ENCODE measurements at places on chromosomes 1 and 21.

DNA sequence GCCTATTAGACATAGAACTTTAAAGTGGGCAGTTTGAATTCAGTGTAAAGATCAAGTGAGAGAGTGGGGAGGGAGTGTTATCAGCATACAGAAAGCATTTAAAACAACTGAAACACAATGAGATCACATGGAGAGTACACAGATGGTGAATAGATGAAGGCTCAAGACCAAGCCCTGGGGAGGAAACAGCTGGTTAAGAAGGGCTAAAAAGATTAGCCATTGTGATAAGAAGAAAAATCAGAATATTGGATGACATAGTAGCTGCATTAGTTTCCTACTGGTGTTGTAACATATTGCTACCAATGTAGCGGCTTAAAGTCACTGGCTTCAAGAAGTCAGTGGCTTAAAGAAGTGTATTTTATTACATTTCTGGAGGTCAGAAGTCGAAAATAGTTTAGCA is 443.4 kb upstream of the RGS18 start:
- DNase-seq, result no peak

DNA sequence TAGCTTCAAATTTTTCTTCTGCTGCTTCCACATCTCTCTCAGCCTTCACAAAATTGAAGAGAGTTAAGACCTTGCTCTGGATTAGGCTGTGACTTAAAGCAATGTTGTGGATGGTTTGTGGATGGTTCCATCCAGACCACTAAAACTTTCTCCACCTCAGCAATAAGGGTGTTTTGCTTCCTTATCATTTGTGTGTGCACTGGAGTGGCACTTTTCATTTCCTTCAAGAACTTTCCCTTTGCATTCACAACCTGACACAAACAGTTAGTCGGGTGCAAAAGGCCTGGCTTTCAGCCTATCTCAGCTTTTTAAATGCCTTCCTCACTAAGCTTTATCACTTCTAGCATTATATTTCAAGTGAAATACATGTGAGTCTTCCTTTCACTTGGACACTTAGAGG is 30.3 kb downstream of the DENND1B start:
- DNase-seq, result no peak

DNA sequence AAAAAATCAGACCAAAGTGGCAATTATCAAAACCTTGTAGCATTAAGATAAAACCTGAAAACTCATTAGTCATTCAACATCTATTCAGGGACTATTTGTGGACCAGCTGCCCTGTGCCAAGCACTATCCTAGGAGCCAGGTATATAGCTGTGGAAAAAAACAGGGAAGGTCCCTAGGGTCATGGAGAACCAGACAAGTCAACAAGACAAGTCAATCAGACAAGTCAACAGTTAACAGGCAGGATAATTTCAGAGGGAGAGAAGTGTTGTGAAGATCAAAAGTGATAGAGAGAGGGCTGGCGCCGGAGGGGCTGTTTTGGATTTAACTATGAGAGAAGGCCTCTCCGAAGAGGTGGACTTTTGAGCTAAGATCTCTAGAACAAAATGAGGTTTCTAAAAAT is 3.3 kb upstream of the ATP1A4 start:
- no peak for DNase-seq

DNA sequence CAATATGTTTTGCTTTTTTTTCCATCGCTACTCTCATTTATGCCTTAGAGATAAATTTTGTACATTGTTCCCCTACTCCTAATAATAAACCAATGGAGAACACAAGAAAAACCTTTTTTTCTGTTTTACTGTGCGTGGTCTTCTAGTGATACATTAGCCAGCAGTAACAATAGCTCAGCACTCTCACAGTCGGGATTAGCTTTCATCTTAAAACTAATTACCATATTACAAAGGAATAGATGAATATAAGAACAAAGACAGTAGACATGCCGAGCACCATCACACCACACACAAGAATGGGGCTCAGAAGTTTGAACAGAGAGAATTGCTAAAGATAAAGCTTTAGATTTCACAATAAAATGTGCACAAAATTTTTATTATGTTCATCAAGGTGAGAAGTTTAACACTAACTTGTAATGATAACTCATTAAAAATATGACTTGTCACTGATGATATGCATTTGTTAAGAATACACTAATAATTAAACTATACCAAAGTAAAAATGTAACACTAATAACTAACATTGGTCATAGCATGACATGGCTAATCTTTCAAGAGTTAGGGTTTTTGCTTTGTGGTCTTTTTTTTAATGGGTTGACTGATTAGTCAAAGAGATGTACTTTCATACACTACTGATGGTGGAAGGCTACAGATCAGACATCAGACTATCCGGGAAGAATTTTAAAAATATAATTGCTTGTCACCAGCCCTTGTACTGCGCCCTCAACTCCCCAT is 61.8 kb downstream of the EXTL2 start:
- no peak for DNase-seq

DNA sequence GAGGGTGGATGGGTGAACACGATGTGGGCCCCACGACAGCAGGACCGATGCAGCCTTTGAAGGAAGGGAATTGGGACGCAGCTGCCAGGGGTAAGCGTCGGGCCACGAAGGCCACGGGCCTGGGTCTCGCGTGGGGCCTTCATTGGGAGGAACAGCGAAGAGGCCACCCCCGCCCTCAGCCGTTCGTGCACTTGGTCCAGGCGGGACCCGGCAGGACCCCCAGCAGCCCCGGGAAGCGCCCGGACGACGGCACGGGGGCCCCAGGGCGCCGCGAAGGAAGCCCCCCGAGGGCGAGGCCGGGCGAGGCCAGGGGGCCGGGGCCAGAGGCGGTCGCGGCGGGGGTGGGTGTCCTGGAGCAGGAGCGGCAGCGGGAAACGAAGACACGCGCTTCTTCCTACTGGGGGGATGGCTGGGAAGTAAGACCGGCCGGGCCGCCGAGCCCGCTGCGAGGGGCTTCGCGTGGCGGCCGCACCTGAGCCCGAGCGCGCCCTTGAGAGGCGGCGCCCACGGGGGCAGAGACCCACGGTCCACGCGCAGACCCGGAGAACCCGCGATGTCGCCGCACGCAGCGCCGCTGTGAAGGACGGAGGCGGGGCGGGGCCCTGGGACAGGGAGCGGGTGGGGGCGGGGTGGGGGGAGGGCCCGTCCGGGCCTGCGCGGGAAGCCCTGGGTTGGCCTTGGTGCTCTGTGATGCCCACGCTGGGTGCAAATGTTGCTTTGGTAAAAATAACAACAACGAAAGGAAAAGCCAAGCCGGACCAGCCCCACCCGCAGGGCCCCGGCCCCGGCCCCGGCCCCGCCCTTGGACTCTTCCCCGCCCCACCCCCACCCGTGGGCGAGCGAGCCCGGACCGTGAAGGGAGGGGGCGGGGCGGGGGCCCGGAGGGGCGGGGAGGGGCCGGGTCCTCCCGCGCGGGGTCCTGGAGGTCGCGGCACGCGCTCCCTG is 56.0 kb upstream of the ADARB1 start:
- no peak for DNase-seq

DNA sequence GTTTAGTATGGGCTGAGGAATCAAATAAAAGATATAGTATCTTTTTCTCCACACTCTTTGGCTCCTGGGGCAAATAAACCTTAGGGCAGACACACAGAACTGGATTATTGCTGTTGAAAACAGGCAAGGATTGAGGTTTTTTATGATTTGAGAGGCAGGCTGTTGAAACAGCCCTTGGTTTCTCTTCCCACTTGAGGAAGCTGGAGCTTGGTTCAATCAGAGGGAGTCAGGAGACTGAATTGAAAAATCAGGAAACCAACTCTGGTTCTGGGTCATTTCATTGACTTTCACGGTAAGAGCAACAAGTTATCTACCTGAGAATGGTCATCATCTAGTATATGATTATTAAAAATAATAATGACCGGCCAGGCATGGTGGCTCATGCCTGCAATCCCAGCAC is 108.4 kb downstream of the CNIH3 start:
- DNase-seq, result no peak

- peak; percentile 59 for DNase-seq
Measured at GRCh38 chr1:226798427-226799411, 59.6 kb upstream of the ITPKB start.

Data from stimulated activated CD8-positive, alpha-beta memory T cell treated with anti-CD3 and anti-CD28 coated beads, Interleukin-2, amount 100 ng/mL, for 48 hours (primary cell).